ENCODE measurements at places on chromosomes 2 and 18.

GRCh38 chr2:1192121-1192520 lies 221.1 kb upstream of the TPO start:
- no peak for DNase-seq

DNA sequence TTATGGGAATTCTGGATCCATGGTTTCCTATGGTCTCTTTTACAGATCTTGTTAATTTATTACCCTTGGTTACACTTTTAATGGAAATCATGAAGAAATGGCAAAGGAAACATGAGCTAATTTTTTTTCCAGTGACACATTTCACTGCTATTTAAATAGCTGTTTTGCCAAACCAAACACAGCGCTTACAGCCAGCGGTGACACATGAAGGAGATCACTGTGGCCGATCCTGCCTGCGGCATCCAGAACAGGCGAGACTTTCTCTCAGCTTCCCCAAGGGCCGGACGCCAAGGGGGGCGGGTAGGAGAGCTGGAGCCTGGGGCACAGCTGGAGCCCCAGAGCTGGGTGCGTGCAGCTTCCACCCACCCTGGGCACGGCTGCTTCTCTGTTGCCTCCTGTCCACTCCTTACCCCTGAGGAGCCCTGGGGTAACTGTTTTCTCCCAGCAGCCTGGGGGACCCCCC lies 81.4 kb upstream of the PKDCC start:
- peak; percentile 62 for DNase-seq

- DNase-seq, result no peak
Measured at GRCh38 chr2:174589334-174589733, 8.3 kb downstream of the WIPF1 start.

DNA sequence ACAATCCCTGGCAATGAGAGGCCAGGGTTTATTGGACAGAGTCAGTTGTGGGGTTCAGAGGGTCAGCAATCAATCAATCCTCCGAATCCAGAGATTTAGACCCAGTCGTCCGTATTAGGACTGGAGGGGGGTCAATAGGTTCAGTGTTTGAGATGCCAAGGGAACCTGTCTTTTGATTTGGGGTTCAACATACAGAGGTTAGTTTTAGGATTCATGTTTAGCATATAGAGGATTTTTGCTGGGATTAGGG lies 292 bp downstream of the GMPPA start:
- DNase-seq, result no peak

DNA sequence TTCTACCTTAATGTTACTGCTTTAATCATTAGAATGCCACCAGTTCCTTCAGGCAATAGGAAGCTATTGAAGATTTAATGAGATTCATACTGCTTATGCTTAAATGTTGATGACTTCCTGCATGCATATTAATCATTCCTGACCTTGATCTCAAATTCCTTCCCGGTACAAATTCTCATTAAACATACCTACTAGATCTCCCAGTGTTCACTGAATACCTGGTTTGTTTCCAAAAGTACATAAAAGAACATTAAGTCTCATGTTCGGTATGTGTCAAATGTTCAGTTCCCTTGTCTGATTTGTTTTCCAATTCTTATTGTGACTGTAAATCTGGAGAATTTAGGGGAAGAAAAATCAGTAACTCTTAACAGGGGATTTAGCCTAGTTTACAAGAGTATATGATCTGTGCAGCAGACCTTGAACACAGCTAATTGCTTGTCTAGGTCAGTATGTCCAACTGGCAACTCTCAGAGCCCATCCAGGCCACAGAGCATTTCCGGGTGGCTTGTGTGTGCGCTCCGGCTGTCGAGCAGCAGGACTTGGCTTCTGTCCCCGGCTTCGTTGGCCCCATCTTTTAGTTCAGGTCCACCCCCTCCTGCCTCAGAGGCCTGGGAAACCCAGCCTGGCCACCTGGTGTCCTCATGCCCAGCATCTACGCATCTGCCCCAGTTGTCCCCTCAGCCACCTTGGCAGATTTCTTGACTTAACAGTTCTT lies 13.1 kb downstream of the METAP1D start:
- DNase-seq, result no peak

GRCh38 chr2:146994246-146994645 lies 850.6 kb upstream of the ACVR2A start:
- DNase-seq, result no peak

DNA sequence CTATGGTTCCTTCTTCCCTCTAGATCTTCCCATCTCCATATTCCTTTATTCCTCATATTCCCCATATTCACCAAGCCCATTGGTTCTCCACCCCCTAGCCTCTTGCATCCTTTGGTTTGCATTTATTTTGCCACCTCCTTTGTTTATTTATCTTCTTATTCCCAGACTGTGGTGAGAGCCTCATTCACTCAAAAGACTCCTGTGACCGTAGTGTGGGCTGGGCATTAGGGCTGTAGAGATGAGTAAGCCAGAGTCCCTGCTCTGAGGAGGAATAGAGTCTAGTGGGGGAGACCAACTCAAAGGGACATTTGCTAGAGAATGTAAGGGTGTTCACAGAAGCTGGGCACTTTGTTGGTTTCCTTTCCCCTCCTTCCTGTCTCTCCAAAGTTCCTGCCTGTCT lies 8.3 kb downstream of the ATG16L1 start:
- DNase-seq, result no peak

DNA sequence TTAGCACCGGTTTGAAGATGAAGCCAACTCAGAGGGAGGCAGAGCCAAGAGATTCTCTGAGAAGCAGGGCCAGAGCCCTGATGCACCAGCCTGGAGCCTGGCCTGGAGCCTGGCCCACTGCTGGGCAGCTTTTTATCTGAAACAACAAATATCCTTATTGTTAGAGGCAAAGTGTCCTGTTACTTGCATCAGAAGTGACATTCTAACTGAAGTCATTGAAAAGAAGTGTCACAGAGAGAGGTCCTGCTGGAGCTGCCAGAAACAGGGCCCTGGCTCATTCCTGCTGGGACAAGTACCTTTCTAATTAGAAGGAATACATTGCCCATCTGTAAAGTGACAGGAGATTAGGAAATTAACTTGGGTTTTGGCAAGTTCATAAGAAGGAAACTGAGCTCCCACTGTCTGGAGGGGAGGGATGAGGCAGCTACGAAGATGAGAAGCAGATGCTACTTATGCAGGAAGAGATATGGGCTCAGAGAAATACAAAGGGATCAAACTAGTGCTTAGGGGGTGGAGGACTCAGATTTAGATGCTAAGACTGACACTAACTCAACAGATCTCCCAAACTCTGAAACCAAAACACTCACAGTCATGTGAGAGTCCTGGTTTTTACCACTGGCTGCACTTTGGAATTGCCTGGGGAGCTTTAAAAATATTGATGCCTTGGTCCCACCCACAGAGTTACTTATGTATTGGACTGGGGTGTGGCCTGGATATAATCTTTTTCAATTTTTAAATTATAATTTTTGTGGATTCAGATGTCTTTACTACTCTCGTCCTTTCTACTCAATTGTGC lies 11.0 kb upstream of the HK2 start:
- no peak for DNase-seq

DNA sequence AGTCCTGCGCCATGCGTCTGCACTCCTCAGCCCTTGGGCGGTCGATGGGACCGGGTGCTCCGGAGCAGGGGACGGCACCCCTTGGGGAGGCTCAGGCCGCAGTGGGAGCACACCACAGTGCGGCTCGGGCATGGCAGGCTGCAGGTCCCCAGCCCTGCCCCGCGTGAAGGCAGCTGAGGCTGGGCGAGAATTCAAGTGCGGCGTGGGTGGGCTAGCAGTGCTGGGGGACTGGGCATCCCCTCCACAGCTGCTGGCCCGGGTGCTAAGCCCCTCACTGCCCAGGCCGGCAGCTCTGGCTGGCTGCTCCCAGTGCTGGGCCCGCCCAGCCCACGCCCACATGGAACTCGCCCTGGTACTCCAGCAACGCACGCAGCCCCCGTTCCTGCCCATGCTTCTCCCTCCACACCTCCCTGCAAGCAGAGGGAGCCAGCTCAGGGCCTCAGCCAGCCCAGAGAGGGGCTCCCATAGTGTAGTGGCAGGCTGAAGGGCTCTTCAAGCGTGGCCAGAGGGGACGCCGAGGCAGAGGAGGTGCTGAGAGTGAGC lies 198.3 kb upstream of the CNTNAP5 start:
- no peak for DNase-seq

DNA sequence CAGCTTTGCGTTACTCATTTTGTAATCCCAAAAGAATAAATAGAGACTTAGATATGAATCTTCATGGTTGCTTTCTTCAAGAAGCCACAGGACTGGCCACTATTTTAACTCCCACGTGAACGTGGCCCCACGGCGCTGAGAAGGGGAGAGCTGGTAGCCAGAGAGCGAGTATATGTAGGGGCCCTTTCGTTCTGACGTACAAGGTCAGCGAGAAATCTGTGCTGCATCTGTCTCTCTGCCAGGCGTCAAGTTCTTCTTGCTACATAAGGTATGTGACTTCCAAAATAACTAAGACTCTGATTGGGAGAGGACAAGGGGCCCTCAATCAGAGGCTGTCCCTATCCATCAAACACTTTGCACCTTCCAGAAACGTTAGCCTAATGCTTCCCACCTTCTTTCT lies 149.2 kb downstream of the PLEKHA3 start:
- no peak for DNase-seq

- no peak for DNase-seq
Measured at GRCh38 chr2:236113948-236114347, 54.2 kb downstream of the GBX2 start.

DNA sequence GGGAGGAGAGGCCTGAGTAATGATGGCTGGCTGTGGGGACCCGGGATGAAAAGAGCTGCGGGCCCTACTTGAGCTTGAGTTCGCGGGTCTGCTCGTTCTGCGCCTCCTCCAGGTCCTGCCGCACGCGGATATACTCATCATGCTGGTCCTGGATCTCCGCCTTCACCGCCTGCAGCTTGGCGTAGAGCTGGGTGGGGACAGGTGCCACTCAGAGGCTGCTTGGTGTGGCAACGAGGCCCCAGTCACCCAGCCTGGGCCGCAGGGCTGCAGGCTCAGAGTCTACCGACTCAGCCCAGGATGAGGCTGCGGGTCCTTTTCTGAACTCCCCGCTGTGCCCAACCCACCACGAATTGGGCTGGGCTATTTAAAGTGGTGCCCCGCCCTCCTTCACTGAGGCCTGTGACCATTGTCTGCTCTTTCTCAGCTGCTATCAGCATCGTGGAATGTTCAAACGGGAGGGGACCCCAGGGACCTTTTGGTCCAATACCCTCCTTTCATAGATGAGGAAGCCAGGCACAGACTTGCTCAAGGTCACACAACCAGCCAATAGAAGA lies 28.0 kb downstream of the KIF3C start:
- no peak for DNase-seq

GRCh38 chr2:201965550-201965949 lies 68.1 kb upstream of the FZD7 start:
- no peak for DNase-seq

GRCh38 chr2:238952261-238952919 lies 104.5 kb downstream of the TWIST2 start:
- DNase-seq, result no peak

DNA sequence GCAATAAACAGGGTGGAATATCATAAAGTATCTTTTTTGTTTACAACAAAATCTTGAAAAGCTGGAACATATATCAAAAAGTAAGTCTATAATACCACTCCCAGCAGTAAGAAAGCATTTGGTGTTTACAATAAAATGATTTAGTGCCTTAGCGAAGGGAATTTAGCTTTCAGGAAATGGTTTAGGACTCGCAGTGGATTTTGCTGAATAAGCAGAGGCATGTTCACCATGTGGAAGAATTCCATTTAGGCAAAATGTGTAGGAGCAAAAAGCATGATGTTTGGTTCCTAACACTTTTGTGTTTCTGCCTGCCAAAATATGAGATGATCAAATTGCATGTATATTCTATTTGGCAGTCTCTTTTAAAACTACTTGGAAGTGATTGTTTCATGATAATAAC lies 163.6 kb downstream of the AGPS start:
- no peak for DNase-seq

GRCh38 chr2:111923276-111923804 lies 24.9 kb downstream of the MERTK start:
- DNase-seq, result no peak

DNA sequence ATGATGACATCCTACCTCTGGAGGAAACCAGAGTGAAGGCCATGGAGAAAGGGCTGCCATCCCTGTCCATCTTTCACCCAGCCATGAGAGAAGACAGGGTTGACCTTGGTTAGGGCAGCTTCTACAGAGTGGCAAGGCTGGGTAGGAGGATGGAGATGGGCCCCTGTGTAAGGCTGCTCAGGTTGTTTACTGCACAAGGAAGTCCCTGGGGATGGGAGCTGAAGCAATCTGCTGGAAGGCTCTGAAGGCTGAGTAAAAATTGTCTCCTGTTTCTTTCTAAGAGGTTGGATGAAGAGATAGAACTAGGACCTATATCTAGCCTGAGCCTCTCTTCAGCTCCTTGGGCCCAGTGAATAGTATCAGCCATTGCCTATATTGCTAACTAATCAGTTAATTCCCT lies 14.4 kb downstream of the ELMOD3 start:
- no peak for DNase-seq

GRCh38 chr18:12751891-12752290 lies 49.0 kb downstream of the PSMG2 start:
- no peak for DNase-seq

- DNase-seq, result no peak
Measured at GRCh38 chr2:45257820-45258219, 248.6 kb upstream of the SIX2 start.
